ENCODE measurements at places on chromosomes 5 and 9.

GRCh38 chr9:91177661-91178280 is 183.9 kb downstream of the AUH start:
- DNase-seq = no peak

DNA sequence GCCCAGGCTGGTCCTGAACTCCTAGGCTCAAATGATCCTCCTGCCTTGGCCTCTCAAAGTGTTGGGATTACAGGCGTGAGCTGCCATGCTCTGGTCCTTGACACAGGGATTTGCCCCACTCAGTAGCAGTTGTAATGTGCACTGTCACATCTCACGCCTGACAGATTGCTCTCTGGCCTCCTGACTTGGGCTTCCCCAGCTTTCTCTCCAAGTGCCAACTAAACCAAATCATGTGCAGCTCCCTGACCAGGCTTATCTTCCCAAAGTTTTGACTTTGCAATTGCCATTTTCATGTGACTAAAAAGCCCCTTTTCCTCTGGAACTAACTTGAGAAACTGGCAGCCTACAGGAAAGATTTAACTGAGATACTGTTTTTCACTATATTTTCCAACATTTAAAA is 10.7 kb downstream of the RPL26L1 start:
- DNase-seq = no peak

- DNase-seq = no peak
Measured at GRCh38 chr9:108291586-108291932, 564.2 kb downstream of the ACTL7B start.

DNA sequence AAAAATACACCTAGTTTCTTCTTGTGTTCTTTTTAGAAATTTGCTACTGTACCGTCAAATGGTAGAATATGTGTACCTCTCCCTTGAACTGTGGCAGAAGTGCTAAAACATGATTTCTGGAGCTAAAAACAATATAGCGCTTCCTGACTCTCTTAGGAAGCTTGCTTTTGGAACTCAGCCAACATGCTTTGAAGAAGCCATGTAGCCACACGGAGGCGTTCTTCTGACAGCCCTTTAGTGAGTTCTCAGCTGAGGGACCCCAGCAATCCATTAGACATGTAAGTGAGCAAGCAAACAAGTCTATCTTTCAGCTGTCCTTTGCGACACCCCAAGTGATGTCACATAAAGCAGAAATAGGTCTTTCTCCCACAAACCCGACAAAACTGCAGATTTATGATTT is 917.0 kb downstream of the CDH9 start:
- no peak for DNase-seq

- DNase-seq = no peak
Measured at GRCh38 chr9:6488395-6488794, 75.4 kb downstream of the UHRF2 start.

GRCh38 chr5:54171645-54172384 is 138.6 kb downstream of the ARL15 start:
- DNase-seq = no peak

- DNase-seq = no peak
Measured at GRCh38 chr9:129250786-129251185, 72.7 kb upstream of the IER5L start.

DNA sequence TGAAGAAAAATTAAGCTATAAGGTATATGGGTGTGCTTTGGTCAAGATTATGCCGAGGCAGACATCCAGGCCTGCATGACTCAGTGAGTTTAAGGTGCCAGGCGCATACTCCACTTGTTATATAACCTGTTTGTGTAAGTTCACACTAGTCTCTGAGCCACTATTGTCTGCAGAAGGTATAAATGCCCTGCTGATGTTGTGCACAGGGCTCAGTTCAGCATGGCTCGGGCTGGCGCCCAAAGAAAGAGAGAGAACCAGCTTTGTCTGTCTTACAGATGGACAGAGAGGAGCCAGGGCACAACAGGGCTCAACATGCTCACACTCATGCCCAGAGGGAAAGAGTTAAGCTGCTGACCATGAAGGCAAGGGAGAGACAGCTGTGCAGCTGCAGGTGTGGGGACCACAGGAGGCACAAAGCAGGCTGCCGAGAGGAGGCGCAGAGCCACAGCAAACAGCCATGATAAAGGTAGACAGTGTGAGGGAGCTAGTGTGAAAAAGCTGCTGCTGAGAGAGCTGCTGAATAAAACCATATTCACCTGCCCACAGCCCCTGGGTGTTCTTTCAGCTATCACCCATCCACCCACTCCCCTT is 1587.6 kb upstream of the C9orf72 start:
- no peak for DNase-seq

DNA sequence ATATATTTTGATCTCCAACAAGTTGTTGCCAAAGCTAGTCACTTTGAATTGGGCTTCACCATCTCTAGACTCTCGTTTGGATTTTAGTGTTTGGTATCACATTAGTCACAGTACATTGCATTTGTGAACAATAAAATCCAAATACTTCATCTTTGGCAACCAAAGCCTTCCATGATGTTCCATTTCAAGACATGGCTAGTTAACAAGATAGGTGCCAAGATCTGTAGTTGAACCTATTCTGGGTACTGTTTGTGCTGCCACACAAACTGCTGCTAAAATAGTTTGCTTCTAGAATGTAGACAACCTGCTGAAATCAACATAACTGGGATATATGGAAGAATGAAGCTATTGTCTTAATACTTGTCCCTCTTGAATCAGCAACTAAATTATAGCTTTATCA is 207.5 kb downstream of the LRRC70 start:
- DNase-seq = no peak

DNA sequence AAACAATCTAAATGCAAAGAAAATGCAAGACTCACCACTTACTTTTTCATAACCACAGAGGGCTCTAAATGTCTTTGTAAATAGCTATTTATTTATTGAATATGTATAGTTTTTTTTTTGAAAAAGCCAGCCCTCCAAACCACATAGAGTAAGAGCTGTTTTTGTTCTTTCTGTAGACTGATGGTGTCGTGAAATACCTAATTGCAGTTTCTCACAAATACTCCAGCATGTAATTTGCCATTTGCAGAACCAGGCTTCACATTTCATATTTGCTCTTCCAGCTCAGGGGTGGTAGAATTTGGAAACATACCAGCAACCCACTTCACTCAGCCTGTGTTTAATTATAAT is 159.8 kb downstream of the TMC1 start:
- no peak for DNase-seq

- DNase-seq = no peak
Measured at GRCh38 chr5:96940586-96940985, 4.7 kb downstream of the LNPEP start.

DNA sequence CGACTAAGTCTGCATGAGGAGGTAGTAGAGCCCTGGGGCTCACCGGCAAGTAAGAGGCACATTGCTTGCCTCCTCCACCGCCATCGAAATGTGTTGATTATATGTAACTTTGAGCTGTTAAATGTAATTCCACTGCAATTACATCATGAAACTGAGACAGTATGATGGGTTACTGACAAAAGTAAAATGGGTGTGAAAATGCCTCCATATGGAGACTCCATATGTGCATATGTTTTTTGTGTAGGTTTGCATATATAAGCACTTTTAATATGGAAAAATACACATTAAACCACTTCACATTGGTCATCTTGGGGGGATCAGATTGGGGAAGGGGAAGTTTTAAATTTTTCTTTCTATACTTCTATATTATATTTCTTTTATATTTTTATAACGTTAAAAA is 29.8 kb downstream of the NFIL3 start:
- no peak for DNase-seq

- DNase-seq = no peak
Measured at GRCh38 chr9:83599071-83599470, 23.9 kb upstream of the IDNK start.

GRCh38 chr5:34895641-34896419 is 19.5 kb downstream of the RAD1 start:
- DNase-seq = no peak

- no peak for DNase-seq
Measured at GRCh38 chr9:18837402-18837801, 195.6 kb downstream of the SAXO1 start.

DNA sequence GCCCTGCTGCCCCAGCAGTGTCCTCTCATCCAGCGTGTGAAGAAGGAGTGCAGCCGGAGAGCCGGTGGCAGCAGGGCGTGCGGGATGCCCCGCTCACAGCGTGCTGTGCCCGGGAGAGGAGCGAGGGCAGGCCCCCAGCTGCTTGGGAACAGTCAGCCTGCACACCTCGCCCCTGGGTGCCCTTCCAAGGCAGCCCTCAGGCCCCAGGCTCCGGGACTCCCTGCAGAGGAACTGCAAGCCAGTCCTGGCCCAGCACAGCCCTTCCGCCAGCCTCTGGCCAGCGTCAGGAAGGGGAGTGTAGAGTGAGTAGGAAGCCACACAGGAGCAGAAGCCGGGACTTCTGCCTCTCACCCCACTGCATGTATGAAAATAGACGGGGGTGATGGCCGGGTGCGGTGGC is 43.5 kb downstream of the ADAMTS2 start:
- no peak for DNase-seq

DNA sequence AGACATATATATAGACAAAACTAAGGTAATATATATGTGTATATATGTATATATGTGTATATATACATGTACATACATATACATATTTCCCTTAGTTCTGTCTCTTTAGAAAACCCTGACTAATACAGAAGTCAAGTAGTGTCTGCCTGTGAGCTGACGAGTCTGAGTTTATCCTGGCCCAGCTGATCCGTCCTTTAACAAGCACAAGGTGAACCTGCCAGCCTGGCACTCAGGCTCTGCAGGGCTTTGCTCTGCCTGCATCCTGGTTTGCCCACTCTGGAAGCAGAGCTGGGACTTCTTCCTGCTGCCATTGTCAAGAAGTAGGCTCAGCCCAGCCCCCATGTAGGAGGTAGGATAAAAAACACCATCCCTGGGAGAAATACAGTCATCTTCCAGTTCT is 388.0 kb downstream of the ICE1 start:
- DNase-seq = no peak

All from right lung (tissue), 10 donors.